HCT116 (cell line): ENCODE measurements at places on chromosomes 4 and X. TPM values are rescaled to one million over a fixed set of nuclear protein-coding genes. Genes with fewer than 3 reads are reported as not detected.

SPARCL1 gene
- 0.96 TPM for total RNA-seq

OTUD6A gene
- total RNA-seq, result not detected

- no peaks in the 10 kb centered on the region for H3K27me3 ChIP-seq
- H3K4me3 ChIP-seq, result no peak overlapping the region
- H3K4me1 ChIP-seq, result no peaks in the 10 kb centered on the region
- H3K27ac ChIP-seq, result no peak overlapping the region
- DNase-seq, result no peak
Measured at GRCh38 chrX:29229802-29230201, 642.6 kb downstream of the IL1RAPL1 start.

GRCh38 chr4:24400537-24400936 is 183.8 kb downstream of the DHX15 start:
- H3K4me1 ChIP-seq, result no peaks in the 10 kb centered on the region
- no peak overlapping the region for H3K4me3 ChIP-seq
- no peak overlapping the region for H3K27ac ChIP-seq
- no peaks in the 10 kb centered on the region; the same call in 1 of the 2 replicates for H3K36me3 ChIP-seq
- DNase-seq, result no peak

- no peaks in the 10 kb centered on the region for H3K4me1 ChIP-seq
- H3K4me3 ChIP-seq, result no peak overlapping the region
- H3K27ac ChIP-seq, result no peak overlapping the region
- no peaks in the 10 kb centered on the region for H3K27me3 ChIP-seq
Measured at GRCh38 chr4:98248934-98249333, 12.2 kb upstream of the RAP1GDS1 start.

ZBTB49 gene
- 3.9 TPM for total RNA-seq

DNA sequence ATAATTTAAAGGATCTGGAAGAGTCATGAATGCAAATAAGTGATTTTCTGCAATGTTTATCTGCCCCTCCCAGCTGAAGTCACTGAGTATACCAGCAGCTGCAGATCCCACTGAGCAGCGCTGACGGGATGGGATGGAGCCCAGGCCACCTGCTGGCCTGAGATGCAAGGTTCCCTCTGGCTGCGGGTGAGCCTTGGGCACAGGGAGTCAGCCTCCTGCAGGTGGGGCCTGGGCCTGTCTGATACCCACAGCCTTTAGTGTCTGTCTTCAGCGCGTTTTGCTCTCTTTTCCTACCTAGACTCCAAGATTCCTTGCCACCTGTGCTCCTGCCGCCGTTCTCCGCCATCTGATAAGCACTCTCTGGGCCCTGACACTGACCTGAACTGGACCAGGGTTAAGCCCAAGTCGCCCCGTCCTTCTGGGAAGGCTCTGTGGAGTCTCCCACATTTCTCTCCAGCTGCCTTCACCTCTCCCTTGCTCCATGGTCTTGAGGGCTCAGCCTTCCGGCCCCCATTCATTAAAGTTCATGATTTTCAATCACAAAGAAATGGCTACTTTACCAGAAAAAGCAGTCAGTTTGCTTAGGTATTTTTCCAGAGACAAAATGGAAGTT is 223.1 kb upstream of the FAT1 start:
- H3K4me3 ChIP-seq, result no peak overlapping the region
- no peaks in the 10 kb centered on the region for H3K27me3 ChIP-seq
- peak; percentile 79 for DNase-seq
- H3K36me3 ChIP-seq, result no peaks in the 10 kb centered on the region

GRCh38 chr4:151324752-151325110 is 674 bp downstream of the SH3D19 start:
- no peaks in the 10 kb centered on the region for H3K36me3 ChIP-seq
- peaks cover 66% of the 10 kb centered on the region for H3K4me1 ChIP-seq
- H3K27ac ChIP-seq, result peak overlapping the region; percentile 96
